ENCODE measurements at places on chromosomes 11 and 22.

- DNase-seq = no peak
Measured at GRCh38 chr22:32951076-32951806, 106.9 kb downstream of the SYN3 start.

- no peak for DNase-seq
Measured at GRCh38 chr11:45801723-45802315, 3.1 kb upstream of the SLC35C1 start.

DNA sequence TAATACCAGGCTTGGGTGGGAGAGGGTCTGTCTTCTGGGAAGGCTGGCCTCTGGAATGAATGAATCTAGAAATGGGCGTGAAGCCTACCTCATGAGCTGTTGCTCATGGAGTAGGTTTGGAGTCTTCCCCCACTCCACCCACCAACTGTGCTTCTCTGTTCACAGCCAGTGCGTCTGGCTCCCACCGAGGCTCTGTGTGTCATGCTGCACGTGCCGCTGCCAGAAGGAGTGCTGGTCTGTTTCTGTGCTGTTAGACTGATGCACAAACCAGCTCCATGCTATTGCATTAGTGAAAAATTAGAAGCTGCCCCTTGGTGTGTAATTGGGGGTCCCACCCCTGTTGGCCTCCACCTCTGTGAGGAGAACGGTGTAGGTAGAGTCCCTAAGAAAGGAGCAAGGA lies 132.3 kb upstream of the PARVA start:
- DNase-seq = no peak

- no peak for DNase-seq
Measured at GRCh38 chr11:87892291-87892690, 283.0 kb downstream of the RAB38 start.

DNA sequence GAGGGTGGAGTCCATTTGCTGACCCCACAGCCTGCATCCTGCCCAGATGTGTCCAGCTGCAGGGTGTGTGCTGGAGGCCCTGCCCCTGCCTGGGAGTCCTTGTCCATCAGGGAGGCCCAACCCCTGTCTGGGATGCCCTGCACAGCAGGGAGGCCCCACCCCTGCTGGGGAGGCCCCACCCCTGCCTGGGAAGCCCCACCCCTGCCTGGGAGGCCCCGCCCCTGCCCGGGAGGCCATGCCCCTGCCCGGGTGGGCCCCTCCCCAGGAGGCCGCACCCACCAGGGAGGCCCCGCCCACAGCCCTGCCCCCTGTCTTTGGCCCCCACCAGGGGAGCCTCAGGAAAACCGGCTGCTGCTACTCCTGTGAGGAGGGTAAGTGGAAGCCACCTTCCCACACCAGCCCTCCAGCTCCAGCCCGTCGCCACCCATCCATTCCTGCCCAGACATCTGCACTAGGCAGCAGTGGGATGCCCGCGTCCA lies 37.2 kb downstream of the MUC5B start:
- no peak for DNase-seq

Data from stimulated activated CD8-positive, alpha-beta memory T cell treated with anti-CD3 and anti-CD28 coated beads, Interleukin-15, amount 100 ng/mL, for 1 hour (primary cell).